ENCODE measurements at places on chromosomes 12 and 14.
A peak's percentile ranks its signal among the peaks of the same experiment; 100 is the strongest.

DNA sequence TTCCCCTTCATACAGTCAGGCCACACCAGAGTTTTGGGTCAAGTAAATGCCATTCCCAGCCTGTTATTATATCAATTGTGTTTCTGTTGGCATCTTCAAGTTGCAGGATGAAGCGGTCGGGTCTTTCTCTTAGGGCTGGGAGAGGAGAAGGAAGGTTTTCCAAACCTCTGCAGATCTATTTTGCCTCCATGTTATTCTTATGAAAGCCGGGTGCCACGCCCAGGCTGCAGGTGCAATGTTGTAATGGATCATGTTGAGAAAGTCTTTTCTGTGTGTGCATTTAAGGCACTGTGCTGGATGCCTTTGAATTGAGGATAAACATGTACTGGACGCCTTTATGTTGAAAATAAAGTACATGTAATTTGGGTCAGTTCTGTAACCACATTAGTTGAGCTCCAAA, 164.4 kb upstream of the HIF1A start:
- DNase-seq: no peak

DNA sequence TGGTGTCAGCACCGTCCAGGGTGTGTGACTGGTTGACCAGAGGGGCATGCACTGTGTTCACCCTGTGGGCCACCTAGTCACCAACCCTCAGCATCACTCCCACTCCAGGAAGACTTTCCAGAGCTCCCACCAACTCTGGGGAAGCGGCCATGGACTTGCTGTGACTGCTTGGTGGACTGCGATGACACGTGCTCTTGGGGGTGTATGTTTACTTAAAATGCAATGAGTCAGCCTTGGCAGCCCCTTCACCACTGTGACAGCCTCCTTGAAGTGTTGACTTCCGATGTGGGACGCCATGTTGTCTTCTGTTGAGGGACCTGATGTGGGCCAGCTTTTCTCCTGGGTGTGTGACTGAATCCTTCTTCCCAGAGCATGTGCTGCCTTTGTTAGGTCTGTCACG, 151.1 kb upstream of the RTL1 start:
- DNase-seq: no peak

- no peak for DNase-seq
These were observed 44.9 kb downstream of the LIN7A start for GRCh38 chr12:80892597-80893445.

GRCh38 chr14:67424539-67424938, 12.6 kb upstream of the PLEK2 start:
- no peak for DNase-seq

DNA sequence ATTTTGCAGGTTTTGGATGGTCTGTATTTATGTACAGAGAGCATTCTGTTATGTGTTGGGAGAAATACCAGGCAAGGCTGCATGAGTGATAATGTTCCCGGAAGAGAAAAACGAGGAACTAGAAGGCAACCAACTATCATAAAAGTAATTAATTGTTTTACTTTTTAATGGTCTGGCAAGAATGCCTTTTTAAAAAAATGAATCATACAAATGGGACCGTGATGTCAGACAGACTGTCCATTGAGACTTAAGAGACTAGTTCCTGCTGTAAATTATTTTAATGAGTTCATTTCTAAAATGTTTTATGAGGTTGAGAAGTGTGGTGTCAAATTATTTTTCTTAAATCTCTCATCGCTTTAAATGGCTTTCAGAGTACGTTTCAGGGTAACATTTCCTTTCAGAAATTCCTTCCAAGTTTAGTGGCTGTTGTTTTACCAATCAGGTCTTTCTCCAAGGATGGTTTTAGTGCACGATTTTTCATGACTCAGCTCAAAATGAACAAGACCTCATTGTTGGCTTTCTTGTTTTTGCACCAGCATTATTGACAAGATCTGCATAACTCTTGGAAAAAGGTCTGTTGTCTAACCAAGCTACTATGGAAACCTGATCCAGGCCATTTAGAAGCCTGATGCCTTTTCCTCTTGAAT, 86.1 kb upstream of the ARHGAP5 start:
- no peak for DNase-seq

DNA sequence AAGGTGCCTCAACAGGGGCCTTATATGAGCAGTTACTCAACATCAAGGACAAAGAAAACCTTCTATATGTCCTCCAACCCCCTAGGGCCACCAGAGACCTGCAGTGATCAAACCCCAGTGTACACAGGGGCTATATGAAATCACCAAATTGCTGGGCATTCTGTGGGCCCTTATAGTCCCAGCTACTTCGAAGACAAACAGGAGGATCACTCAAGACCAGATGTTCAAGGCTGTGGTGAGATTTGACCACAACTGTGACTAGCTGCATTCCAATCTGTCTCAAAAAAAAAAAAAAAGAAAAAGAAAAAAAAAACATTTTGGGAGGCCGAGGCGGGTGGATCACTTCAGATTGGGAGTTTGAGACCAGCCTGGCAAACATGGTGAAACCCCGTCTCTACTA, 51.0 kb upstream of the PRB2 start:
- DNase-seq: no peak

- DNase-seq: peak; percentile 41
These were observed 66.8 kb downstream of the C14orf132 start for GRCh38 chr14:96105926-96106441.

DNA sequence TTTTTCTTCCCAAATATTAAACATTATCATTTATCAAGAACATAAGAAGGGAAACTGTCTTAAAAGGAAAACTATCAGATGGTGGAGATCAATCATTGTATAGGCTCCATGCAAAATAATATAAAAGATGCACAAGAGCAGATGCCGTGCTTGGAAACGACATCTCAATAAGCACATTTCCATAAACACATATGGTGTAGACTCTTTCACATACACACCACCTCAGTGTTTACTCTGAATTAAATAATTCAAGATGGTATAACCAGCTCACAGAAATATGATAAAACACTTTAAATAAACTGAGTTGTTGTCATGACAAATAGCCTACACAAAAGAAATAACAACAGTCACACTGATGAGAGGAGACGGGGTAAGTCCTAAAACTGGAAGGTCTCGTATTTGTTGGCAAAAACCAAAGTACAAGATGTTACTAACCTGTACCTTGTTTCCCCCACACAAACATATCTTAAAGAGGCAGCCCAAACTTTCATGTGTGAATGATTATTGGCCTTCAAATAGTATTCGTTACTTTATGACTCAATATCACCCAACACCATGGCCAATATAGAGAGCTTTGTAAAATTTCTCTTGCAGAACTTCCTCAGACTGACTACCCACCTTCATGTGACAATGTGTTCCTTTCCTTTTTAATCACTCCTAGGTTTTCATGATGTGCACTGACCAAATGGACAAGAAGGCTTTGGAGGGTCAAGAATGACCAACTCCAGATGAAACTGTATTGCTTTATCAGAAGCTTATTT, 48.6 kb upstream of the TMPO start:
- DNase-seq: no peak

GRCh38 chr12:19245106-19245505, 115.6 kb downstream of the PLEKHA5 start:
- no peak for DNase-seq

DNA sequence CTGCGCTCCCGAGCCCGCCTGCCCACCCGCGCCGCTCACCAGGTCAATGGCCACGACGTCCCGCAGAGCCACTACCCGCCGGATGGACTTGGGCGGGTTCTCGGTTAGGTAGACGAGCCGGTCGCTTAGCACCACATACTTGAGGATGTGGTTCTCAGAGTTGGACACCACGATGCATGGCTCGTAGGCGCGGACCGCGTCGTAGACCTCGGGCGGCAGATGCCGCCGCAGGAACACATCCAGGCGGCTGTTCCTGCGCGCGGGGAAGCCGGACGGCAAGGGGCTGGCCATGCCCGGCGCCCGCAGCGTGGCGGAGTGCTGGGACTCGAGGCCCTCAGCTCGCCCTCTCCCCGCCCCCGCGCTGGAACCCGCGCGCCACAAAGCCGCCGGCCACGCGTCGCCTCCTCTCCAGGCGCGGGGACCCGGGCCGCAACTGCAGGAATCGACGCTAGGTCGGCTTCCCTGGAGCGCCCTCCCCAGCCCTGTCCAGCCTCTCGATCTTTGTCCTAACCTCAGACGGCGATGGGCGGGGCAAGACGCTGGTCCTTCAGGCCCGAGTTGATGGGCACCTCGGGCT, at the start of gene C12orf56:
C12orf56 (minus strand) TSS at position 484 of the 577 bp plus-strand sequence; CDS start at position 291, 193 bp downstream.
- DNase-seq: no peak

- DNase-seq: no peak
These were observed 402 bp downstream of the LMNTD1 start for GRCh38 chr12:25552681-25553080.

DNA sequence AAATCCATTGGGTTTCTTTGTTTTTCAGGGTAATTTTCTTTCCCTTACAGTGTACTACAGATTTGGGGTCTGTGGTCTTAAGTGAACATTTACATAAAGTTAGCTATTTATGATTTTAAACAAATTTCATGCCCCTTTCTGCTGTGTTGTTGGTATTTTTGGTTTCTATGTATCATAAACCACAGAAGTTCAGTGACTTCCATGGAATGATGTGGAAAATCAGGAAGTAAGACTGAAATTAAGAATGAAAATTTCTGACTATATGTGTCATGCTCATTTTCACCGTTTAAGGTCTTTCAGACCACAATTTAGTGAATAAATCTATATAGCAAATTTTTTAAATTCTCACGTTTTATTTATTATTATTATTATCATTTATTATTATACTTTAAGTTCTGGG, 31.7 kb downstream of the ETV6 start:
- DNase-seq: no peak

GRCh38 chr12:96445691-96446583, 43.4 kb upstream of the CFAP54 start:
- DNase-seq: peak; percentile 75

GRCh38 chr14:91159182-91159581, 45.3 kb downstream of the DGLUCY start:
- DNase-seq: no peak

DNA sequence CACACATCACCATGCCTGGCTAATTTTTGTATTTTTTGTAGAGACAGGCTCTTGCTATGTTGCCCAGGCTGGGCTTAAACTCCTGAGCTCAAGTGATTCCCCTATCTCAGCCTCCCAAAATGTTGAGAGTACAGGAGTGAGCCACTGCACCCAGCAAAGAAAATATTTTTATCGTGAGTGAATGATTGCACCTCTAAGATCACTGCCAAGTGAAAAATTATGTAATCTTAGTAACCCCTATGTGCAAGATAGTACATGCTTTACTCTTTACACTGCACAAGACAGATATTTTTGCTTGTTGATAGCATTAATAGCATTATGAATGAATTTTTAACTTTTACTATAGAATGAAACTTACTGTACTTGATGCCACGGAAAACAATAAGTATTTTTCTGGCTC, 3.4 kb upstream of the MRPS35 start:
- DNase-seq: no peak

DNA sequence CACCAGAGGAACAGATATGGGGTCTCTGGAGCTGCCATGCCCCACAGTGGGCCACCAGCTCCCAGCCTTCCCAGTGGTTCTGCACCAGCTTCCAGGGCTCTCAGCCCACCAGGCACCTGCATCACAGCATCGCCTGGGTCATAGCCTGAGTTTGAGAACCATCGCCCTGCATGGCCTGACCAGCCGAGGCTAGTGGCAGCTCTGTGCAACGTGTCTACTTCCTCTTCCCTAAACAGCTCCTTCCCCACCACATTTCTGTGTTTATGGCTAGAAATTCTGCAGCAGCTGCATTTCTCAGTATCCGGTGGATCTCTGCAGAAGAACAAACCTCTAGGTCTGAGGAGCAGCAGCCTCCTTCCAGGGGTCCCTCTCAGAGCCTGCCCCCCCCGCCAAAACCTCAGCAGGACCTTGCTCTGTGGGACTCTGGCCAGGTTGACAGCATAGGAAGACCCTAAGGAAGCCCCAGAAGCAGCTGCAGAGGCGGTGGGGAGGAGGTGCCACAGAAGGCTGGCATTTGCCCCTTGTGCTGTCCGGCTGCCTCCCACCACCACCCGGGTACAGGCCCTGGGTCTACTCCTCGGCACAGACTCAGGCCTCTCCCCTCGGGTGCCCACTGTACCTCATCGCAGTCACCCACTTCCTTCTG, 47.7 kb downstream of the PSMA6 start:
- peak; percentile 58 for DNase-seq

GRCh38 chr12:124075841-124076240, 102.8 kb downstream of the ZNF664 start:
- DNase-seq: no peak

DNA sequence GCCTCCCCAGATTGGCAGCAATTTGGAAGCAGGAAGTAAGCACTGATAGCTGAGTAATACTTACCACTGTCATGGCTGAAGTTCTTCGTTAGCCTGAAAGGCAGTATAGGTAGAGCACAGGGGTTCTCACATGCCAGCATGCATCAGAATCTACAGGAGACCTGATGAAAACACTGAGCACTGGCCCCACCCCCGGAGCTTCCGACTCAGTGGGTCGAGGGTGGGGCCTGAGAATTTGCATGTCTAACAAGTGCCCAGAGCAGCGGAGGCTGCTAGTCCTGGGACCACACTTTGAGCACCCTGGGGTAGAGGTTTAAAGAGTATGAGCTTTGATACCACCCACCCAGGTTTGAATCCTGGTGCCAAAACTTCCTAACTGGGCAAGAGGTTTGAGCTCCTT, 89.6 kb downstream of the FBXW8 start:
- no peak for DNase-seq

GRCh38 chr14:88542857-88543795, 11.7 kb downstream of the PTPN21 start:
- DNase-seq: no peak

GRCh38 chr14:100629098-100629497, 41.9 kb upstream of the BEGAIN start:
- no peak for DNase-seq

DNA sequence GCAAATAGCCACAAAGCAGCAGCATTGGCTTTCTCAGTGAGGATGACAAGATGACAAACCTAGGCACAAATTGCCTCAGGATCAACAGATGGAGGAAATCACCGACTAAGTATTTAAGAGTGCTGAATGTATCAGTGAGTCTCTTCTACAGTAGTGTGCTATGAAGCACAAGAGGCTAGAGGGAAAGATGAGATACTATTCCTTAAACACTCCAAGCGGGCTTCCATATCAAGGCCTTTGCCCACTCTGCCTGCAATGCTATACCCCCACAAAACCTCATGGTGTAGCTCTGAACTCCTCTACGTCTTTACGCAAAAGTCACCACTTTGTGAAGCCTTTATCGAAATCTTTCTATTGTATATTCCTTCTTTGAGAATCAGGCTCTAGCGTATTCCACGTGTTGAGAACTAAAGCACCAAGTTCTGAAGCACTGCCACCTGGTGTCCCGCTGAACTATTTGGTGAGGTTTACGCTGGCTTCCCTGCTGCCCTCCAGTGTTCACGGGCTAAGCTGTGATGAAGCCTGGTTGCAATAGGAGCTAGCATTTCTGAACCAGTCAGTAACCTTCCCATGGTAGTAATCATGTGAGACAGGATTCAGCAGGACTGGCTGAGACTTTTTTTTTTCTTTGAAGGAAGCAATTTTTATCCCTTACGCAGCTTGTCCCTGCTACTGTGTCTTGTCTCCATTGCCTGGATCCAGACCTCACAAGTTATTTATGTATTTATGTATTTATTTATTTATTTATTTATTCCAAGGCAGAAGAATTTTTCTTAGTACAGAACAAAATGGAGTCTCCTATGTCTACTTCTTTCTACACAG, 426.5 kb upstream of the OR4E1 start:
- DNase-seq: peak; percentile 80

All from activated effector memory CD4-positive, alpha-beta T cell treated with anti-CD3 and anti-CD28 coated beads, Interleukin-2, amount 50 U/mL, for 16 hours (primary cell).